ENCODE measurements at places on chromosomes 5 and 9.

- DNase-seq: no peak
Observed at GRCh38 chr9:91061506-91061905, 259.9 kb downstream of the SYK start.

- DNase-seq: no peak
Observed at GRCh38 chr5:87570366-87570765, 157.6 kb upstream of the CCNH start.

- DNase-seq: no peak
Observed at GRCh38 chr5:169576181-169576598, 7.4 kb upstream of the SPDL1 start.

DNA sequence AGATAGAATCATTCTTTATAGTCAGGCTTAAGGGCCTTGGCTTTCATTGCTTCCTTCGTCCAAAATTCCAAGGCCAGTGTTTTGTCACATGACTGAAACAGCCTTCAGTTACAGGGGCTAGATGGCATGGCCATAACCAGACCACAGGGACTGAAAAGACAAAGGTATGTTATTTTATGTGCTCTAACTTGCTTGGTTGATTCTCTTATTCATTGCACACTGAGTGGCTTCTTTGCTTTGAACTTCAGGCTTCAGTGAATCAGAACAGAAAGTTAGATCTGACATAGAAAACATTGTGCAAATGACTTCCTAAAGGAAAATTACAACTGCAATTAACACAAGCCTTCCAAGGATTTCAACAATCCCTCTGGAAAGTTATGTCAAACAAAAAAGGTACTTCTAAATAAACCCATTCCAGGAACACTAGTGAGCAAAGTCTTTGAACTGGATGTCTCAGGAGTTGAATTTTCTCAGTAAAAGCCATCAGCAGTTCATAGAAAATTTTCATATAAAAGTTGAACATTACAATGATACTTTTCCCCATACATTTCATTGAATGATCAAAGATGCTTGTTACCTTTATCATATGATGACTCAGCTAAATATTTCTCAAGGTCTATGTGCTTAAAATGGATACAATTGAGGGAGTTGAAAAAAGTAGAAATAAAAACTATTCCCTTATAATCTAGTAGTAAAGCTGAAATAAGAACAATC lies 355.3 kb downstream of the TMEM232 start:
- DNase-seq: no peak

- no peak for DNase-seq
Observed at GRCh38 chr5:139414581-139415130, 10.8 kb upstream of the SPATA24 start.

DNA sequence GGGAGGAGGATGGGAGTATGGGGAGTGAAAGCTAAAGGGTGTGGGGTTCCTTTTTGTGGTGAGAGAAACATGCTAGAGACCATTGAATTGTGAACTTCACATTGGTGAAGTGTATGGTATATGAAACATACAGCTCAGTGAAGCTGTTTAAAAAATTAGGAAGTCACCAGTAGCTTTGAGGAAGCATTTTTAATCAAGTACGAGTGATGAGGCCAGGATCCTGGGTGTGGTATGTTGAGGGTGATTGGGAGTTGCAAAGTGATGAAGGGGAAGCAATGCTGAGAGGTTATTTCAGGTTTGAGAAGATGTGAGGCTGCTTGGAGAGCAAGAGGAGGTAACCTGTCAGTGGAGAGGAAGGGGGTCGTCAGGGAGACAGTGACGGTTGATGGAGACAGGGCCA lies 22.7 kb upstream of the CLK4 start:
- no peak for DNase-seq

DNA sequence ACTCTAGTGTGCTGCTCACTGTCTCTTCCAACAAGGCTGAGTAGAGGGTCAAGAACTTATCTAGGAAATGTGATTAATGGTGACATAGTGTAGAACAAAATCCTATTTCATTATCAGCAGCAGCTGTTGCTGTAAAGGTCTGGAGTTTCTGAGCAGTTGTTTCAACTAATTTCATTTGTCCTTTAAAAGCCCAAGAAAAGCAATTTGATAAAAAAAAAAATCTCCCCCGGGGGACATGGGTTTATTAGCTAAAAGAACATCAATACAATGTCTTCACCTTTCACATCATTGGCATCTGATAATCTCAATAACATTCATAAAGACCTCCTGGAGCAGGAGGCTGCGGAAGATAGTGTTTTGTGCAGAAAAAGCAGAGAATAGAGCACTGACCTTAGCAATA lies 468.1 kb downstream of the KCTD16 start:
- no peak for DNase-seq

- no peak for DNase-seq
Observed at GRCh38 chr5:174097486-174098185, 52.1 kb downstream of the NSG2 start.

DNA sequence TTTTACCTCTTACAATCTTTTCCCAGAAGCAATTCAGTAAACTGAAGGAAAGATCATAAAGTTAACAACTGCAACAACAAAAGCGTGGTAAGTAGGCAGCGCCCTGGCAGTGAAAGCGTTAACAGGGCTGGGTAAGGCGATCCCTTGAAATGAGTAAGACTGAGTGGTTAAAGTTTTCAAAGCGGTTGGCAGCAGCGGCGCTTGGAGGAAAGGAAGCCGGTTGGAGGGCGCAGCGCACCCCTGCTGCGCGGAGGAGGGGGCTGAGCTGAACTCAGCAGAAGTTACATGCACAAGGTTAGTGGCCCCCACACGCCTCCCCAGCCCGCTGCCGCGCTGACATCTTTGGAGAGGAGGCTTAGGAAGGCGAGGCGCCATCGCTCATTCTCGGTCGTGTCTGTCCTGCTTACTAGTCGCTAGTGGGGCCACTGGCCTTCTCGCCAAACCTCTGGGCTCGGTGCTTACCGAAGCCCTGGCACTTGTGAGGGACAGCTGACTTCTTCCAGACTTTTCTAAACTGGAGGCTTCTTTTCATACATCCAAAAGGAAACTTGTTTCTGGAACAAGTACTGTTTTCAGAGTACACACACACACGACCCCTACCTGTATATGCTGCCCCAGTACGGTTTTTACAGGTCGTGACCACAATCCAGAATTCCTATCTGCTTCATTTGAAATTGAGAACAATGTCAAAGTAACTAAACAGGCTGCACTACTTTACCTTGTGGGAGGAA lies at the start of gene SH3RF2:
Gene SH3RF2 (plus strand): TSS at position 178 of the 731 bp plus-strand sequence. CDS start 1,351 bp downstream, outside the sequence.
- DNase-seq: no peak

GRCh38 chr5:122358372-122358979 lies 46.4 kb downstream of the SNCAIP start:
- DNase-seq: no peak

GRCh38 chr5:123664961-123665360 lies 153.0 kb downstream of the CSNK1G3 start:
- no peak for DNase-seq

GRCh38 chr9:132506977-132507669 lies 75.3 kb upstream of the BARHL1 start:
- no peak for DNase-seq

- no peak for DNase-seq
Observed at GRCh38 chr5:424301-425110, 18.5 kb upstream of the EXOC3 start.

DNA sequence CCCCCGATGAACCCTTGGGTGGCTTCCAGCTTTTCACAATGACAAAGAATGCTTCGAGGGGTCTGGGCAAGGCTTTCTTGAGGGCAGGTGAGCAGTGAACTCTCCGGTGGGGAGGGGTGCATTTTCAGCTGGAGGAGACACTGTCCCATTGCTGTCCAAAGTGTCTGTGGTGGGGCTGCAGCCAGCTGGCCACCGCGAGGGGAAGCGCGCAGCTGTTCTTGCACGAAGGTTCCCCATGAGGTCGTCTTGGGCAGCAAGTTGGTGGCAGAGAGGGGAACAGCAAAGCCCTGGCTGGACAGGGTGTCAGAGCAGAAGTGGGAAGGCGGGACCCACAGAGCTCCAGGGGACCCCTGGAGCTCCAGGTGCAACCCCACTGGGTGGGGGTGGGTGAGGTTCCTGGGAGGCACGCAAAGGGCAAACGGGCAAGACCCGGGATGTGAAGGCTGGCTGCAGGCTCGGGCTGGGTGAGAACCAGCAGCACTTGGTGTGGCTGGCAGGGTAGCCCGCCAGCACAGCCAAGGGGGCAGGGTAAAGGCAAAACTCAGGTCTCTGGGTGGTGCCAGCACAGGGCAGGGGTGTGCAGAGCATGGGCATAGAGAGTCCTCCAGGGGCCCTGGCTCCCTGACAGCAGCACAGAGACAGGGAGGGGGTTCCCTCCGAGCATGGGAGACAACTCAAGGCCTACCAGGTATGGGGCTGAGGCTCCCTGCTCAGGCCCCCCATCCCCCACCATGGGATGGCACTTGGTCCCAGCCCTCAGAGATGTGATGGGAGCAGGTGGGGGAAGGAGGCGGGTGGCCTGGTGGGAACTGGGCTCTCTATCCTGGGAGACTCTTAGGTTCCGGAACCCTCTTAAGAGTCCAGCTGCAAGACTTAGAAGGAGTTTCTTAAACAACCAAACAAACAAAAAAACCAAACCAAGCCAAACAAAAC lies 26.6 kb downstream of the TSPAN17 start:
- no peak for DNase-seq

DNA sequence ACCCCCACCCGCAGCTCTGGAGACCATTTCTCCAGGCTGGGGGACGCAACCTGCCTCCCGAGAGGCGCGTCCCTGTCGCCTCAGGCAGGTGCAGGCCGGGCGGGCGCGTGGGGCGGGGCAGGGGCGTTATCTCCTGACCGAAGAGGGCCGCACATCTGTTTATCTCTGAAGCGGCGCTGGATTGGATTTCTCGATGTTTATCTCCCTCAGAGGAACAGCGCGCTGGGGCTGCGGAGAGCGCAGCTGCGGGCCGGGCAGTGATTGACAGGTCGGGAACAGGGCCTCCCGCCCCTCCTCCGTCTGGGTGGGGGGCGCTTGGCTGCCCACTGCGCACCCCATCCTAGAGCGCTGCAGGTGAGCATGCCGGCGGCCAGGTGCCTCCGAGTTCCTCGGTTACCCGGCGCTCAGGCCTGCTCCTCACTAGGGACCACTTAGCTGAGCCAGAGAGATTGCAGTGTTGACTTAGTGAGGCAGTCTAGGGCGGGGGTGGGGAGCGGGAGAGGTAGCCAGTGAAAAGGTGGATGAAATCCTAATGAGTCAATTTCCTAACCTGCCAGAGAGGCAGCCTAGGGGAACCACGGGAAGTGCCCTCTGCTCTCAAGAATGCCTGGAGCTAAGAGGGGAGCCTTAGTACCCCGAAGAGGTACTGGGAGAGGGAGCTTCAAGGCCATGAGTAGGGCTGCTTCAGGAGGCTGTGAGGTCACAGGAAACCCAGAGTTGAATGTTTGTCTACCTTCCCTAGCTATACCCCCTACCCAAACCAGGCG lies 39.6 kb upstream of the TIFAB start:
- no peak for DNase-seq

DNA sequence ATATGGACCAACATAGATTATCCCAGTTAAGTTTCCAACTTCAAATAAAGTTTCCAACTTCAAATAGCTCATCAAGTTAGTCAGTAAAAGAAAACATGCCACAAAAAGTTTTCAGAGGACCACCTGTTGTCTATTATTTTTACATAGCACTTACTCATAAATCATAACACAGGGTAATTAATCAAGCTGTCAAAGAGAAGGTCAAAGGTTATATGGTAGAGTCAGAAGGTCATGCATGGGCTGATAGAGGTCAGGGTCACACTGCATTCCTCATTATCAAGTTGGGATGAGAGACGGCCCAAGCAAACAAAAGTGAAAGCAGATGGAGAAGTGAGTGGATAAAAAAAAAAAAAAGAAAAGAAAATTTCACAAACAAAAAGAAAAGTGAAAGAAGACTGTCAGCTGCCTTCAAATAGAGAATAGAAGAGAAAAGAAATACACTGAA lies 145.5 kb upstream of the POU5F2 start:
- no peak for DNase-seq

GRCh38 chr5:59542306-59542705 lies 351.2 kb downstream of the PDE4D start:
- DNase-seq: no peak

DNA sequence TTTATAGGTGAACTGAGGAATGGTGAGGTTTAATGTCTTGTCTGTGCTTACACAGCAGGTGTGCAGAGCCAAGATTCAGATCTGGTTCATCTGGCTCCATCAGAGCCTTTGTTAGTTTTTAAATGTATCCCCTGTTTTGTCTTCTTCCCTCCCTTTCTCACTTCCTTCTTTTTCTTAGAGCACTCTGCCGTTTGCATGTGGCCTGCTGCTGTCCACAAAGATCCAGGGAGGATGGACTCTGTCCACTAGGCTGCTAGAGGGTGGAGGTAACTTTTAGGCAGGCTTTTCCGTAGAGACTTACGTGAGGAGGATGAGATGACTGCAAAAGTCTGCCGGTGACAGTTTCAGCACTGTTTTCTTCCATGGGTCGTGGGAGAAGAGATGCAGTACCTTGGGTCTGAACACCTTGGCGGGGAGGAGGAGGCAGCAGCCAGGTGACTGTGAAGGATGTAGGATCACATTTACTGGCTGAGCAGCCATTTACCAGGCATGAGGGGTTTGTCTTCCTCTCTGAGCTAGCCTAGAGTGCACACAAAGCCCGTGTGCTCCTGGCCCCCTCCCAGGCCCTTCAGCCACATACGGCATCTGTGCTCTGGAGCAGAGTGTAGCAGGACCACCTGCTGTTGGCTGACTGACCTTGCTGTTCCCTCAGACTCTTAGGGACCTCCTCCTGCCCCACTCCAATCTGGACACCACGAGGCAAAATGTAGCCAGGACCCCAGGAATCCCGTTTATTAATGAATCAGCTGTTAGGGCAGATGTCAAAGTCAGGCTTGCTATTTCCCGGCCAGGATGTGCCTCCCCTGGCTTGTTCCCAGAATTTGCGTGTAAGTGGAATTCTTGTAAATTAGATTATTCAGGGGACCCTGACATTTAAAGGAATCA lies 1.8 kb downstream of the NTMT1 start:
- no peak for DNase-seq

- no peak for DNase-seq
Observed at GRCh38 chr5:20683241-20683940, 695.4 kb upstream of the CDH18 start.

- no peak for DNase-seq
Observed at GRCh38 chr5:31982621-31983020, 191.5 kb downstream of the GOLPH3 start.

GRCh38 chr5:90982576-90982975 lies 400.5 kb downstream of the ARRDC3 start:
- no peak for DNase-seq

Measured in CD4-positive, alpha-beta T cell treated with Interleukin-10 for 1 hour (primary cell).